ENCODE measurements at places on chromosomes 2 and 18.

DNA sequence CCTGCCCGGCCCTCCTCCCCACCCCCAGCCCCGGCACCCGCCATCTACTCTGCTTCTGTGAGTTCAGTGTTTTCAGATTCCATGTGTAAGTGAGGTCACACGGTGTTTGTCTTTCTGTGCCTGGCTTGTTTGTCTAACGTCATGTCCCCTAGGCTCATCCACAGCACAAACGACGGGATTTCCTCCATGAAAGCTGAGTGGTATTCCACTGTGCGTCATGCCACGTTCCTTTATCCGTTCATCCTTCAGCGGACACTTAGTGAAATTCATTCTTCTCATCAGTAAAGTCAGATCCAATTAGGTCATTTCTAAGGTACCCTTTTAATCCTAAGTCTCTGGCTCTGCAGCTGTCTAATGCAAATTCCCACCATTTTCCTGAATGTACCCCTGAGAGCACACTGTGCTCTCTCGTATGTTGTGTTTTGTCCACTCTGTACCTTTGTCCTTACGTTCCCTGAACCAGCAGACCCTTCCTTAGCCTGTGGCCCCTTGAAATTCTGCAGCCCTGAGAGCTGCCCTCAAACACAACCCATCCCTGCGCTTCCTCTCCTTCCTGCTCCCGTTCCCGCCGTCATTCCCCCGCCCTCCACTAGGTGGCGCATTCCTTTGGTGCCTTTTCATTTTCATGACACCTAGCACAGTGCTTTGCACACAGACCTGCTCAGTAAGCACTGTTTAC is 44.1 kb downstream of the TRAPPC12 start:
- peak; percentile 62 for DNase-seq

DNA sequence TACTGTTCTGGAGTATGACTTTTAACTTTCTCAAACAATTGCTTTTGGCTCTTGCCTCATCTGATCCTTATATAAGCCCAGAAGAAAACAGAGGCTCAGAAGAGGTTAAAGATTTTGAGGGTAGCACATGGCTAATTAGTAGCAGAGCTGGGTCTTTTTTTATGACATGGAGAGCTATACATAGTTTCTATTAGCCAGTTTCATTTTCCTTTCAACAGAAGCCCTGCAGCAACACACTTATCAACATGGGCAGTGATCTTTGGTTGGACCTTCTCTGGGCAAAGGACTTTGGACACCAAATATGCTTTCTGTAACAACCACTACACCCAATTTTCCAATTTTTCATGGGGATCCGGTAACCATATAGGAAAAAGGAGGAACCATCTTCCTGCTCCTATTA is 64.9 kb downstream of the NCKAP5 start:
- DNase-seq: no peak

DNA sequence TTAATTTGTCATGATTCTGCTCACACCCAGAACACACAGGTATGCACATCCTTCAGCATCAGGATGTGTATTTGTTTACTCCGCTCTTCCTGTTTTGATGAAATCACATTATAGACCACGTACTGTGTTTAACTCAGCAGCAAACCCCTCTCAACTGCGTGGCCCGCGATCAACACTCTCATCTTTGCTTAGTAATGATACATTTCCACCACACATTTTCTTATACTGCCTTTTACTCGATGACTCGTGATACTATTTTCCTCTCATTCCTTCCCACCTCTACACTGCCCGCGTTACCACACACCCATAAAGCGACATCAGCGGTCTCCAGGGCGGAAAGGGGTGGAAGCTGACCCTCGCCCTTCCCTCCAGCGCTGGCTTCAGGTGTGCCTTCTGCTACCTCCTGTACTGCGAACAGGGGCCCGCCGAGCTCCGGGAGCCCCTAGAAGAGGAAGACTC is 1.3 kb downstream of the NETO1 start:
- no peak for DNase-seq

- DNase-seq: no peak
Measured at GRCh38 chr2:204722207-204722606, 176.9 kb downstream of the PARD3B start.

- no peak for DNase-seq
Measured at GRCh38 chr2:85727798-85728197, 26.0 kb upstream of the ATOH8 start.

GRCh38 chr2:32720771-32721170 is 92.9 kb downstream of the TTC27 start:
- DNase-seq: no peak

DNA sequence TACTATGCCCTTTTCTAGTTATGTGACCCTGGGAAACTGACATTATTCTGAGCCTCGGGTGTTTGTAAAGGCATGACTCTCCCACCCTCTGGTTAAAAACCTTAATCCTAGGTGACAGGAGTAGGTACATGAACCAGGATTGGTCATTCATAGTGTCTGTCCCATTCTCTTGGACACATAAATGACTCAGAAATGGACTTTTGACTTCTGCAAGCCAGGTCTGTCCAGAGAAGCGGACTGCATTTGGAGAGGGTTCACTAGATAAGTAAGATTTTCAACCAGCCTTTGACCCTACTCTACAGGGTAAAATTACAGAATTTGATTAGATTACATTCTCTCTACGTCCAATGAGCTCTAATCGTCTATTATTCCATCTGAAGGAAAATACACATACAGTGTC is 285.9 kb downstream of the DPP10 start:
- DNase-seq: no peak

DNA sequence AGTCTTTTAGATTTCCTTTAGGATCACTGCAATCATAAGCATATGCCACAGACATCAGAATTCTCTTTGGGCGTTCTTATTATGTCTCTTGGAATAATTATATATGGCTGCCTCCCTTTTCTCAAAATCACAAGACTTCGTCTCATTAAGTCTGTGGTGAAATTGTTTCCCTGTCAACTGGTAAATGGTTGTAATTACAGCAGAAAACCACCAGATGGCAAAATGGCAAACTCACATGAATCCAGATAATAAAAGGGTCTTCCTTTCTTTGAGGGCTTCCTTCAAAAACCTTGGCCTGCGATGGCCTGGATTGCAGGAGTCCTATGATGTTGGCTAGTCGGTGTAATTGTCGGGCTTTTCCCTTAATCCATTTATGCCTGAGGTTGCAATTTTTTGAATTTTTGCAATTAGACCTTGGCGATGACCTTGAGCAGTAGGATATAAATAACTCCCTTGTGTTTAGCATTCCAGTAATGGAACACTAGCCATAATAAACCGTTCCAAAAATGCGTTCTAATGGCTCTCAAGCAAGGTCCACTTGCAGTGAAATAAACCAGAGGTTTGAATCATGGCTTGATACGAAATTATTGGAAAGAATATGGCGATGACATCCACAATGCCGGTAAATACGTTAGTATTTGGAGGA is 656.4 kb downstream of the MBD2 start:
- DNase-seq: no peak

- no peak for DNase-seq
Measured at GRCh38 chr18:36327352-36328316, 30.1 kb downstream of the FHOD3 start.

DNA sequence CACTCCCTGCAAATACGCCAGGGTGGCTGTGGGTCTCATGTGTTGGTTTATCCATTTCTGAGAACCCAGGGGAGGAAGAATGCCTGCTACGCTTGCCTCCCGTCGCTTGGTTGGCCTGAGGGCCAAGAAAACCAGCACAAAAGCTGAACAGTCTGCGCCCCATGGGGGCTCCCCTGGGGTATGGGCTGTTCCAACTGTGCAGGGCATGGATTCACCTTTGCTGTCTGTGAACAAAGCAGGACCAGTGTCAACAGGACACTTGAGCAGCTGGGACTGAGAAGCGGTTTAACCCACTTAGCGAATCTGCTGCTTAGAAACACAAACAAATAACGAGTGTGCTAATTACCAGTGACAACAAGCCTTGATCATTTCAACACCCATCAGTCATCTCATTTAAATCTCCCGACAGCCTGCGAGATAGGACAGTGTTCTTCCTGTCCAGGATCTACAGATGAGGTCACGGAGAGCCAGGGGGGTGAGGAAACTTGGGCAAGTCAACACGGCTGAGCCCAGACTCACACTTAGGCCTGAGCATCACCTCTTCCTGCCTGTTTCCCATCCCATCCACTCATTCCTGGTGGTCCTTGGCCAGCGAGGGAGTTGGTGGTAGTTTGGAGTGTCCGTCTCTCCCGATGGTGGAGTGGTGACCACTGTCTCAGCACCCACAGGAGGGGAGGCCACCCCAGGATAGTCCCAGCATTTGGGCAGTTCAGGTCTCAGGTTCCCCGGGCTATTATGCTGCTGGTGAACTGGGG is 111.6 kb upstream of the HAAO start:
- peak; percentile 62 for DNase-seq

DNA sequence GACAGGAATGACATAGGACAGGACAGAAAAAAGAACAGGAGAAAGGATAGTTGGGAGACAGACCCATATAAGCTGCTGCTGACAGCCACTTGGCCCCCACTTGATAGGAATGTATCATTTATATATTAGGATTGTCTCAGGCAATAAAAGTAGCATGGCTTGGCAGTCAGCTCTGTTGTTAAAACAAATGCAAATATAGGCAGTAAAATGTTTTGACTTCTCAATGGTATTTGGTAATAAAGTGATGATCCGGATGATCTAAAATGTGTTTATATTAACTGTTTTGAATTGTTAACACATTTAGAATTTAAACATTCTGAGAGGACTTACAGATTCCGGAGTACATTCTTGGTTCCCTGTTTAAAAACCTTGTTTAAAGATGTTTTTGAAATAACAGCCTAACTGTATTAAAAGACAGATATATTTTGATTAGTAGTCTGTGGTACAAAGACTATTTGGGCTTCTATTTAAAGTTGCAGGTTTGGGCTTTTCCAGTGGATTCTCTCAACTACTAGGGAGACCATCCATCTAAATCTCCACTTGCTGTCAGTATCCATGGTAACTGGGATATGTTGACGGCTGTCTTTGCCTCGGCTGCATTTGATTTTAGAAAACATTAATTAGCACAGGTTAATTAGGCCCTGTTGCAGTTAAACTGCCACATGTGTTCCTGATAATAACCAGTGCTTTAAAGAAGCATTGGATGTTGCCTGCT is 147.6 kb downstream of the ESCO1 start:
- no peak for DNase-seq

DNA sequence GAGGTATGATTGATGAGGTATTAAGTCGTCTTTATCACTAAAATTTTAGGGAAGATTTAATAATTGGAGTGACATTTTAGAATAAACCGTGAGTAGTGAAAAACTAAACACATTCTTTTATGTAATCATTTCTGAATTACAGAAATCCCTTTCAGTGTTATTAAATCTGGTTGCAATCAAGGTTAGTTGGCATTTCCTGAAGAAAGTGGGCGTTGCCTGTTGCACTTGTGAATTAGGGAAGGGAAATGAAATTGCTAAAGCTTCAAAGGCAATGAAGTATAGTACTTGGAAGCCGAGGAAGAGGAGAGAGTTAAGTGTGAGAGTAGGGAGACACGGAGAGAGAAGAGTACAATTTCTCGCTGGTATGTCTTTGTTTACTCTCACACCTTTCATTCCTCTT is 274.5 kb downstream of the SLC8A1 start:
- no peak for DNase-seq

GRCh38 chr2:226023383-226023782 is 623.9 kb downstream of the NYAP2 start:
- no peak for DNase-seq

DNA sequence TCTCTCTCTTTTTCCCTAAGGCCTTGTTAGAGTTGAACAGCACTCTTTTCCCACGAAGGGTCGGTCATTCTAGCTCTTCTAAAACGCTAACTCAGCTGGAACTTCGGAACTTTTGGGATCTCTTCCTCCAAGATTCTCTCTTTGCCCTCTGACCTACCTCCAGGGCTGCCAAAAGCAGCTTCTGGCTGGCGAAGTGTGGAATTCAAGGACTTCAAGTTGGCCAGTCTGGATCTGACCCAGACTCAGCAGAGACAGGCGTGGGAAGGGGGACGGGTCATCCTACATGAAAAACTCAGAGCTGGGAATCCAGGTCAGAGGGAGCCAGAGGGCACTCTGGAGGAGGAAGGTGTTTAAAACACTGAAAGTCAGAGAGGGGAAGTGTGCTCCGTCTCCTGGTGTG is 305.5 kb upstream of the HDAC4 start:
- DNase-seq: no peak

GRCh38 chr2:108870069-108870644 is 83.6 kb downstream of the CCDC138 start:
- DNase-seq: no peak

DNA sequence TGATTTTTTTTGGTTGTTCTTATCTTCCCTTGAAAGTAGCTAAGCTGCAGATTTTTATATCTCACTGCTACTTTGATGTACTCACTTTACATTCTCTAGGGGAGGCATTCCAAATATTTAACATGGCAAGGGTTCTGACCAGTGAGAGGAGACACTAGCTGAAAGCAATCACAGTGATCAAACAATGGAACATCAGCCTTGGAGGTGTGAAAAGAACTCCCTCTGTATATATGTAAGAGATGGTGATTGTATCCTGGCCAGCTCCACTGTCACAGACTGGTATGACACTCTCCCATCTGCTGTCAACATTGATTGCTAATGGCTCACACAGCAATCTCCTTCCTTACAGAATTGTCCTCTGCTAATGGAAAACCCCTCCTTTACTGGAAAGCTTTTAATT is 291.7 kb upstream of the CDH19 start:
- DNase-seq: no peak

GRCh38 chr2:232219496-232219870 is 159.1 kb upstream of the ALPP start:
- DNase-seq: no peak

Measured in left cardiac atrium (tissue), 4 donors.